Fibroblast of mammary gland (primary cell): ENCODE measurements at places on chromosomes 16 and 17.
A peak's percentile ranks its signal among the peaks of the same experiment; 100 is the strongest.

DNA sequence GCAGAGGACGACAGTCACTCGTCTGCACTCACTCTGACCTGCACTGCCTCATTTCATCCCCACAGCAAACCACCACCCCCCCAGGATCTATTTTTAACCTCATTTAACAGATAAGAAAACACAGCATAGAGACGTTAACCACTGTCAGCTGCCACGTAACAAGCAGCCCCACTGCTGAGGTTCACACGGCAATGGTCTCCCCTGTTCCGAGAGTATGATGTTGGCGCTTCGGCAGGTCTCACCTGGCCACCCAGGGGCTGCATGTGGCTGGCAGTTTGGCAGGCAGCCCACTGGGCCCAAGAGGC is 16.1 kb downstream of the ZNF469 start:
- DNase-seq = no peak

DNA sequence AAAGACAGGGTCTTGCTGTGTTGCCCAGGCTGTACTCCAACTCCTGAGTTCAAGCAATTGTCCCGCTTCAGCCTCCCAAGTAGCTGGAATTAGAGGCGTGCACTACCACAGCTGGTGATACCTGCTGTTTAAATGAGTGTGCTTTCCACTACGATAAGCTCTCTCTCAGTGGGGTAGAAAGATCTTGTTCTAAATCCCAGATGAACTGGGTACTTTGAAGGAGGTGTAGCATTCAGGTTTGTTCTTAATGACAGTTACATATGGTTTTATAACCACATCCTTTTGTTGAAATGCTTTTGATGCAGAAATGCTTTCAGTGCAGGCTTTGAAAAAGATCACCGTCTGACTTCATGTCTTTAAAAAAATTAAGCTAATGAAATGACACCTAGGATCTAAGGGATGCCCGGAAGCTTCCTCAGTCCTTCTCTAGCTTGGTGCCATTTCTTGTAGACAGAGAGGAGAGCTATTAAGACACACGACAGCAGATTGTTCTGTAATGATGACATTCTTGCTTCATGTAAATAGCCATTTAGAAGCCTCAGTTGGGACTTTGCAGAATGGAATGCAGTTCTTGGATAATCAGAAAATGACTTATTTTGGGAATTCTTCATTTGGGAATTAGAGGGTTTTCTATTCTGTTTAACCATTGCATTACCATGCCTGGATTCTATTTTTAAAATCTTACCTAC is 19.5 kb downstream of the PMM2 start:
- DNase-seq = no peak

DNA sequence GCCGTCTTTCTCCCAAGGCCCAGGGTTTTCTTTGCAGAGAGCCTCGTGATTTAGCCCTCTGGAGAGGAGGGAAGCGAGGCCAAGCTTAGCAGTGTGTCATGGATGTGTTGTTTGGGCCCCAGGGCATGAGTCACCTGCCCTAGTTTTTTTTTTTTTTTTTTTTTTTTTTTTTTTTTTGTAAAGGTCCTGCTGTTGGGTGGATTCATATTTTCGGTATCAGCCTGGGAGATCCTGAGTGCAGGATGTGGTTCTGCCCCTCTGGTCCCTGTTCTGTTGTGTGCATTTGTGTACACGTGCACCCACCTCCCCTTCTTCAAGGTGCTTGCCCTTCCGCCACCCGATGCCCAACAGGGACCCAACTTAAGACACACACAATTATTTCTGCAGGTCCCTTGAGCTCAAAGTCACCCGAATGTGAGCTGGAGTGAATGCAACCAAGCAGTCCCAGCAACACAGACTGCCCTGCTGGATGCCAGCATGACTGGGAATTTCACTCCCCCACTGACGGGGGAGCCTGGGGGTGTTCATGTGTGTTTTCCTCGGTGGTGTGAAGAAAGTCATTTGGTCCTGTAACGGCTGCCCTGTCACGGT is 265.8 kb upstream of the TNRC6C start:
- peak; percentile 57 for DNase-seq

DNA sequence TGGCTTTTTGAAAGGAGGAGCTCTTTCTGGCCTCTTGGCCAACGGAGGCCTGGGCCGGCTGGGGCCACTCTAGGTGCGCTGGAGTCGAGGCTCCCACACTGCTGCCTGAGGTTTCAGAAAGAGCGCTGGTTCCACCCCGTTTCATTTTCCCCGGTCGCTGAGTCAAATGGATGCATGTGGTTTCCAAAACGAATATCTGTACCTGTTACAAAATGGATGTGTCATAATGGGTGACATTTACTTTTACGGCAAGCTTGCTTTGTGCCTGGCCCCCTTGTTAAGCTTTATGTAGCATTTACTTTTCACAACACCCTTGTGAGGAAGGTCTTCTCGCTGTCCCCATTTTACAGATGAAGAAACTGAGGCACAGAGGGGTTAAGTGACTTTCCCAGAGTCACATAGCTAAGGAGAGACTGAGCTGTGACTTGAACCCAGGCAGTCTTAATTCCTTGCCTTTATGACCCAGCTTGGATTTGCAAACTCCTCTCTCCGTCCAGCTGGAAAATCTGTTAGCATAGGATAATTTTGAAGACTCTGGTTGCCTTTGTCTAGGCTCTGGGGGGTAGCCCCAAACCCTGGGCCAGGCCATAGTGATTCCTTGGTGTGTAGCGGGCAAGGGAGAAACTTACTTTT is 10.6 kb downstream of the KSR1 start:
- no peak for DNase-seq

DNA sequence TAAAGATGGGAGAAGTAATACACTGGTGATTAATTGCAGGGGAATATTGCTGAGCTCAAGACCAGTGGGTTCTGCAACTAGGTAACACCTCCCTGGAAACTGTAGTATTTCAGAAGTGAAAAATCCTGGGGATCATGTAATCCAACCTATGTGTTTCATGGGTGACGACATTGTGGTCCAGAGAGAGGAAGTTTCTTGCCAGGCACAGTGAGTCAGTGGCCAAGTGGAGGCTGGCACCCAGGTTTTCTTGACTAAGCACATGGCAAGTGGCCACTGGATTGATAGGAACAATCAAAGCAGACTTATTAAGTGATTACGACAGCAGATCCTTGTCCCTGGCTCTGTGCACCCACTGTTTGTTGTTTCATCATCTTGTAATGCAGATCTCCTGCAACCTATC is 14.6 kb upstream of the CIITA start:
- peak; percentile 88 for DNase-seq

DNA sequence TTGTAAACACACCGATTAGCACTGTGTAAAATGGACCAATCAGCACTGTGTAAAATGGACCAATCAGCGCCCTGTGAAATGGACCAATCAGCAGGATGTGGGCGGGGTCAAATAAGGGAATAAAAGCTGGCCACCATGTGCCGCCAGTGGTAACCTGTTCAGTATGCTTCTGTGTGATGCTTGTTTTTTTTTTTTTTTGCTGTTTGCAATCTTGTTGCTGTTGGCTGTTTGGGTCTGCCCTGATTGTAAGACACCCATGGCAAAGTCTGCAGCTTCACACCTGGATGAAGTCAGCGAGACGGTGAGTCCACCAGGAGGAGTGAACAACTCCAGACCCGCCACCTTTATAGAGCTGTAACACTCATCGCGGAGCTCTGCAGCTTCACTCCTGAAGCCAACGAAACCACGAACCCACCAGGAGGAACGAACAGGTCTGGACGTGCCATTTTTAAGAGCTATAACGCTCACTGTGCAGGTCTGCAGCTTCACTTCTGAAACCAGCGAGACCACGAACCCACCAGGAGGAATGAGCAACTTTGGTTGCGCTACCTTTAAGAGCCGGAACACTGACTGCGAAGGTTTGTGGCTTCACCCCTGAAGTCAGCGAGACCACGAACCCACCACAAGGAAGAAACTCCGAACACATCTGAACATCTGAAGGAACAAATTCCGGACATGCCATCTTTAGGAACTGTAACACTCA is 85.0 kb upstream of the MED9 start:
- DNase-seq = no peak

DNA sequence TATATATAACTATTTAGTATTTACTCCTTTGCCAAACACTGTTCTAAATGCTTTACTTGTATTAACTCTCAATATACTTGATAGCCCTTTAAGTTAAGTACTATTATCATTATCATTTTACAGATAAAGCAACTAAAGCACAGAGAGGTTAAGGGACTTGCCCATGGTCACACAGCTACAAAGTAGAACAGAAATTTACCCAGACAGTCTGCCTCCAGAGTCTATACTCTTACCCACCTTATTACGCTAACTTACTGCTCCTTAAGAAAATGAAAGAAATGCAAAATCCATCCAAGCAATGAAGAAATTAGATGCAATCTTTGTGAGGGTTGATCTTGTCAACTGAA is 25.4 kb upstream of the B4GALNT2 start:
- DNase-seq = no peak

DNA sequence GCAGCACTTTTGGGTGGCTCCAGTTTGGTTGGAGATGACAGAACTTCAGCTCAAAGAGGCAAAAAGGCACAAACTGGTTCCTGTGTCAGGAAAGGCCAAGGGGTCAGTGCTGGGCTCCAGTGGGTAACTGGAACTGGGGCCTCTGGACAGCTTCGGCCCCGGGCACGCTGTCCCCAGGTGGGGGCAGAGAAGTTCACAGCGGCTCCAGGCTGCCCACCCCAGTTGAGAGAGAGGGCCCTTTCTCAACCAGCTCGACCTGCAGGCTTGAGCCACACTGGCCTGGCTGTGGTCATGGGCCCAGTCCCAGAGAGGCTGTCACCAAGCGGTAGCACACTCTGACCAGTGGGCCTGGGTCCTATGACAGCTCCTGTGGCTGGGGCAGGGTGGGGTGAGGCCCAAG is 24.5 kb downstream of the ADCY7 start:
- DNase-seq = no peak

GRCh38 chr17:63445571-63445953 is 544 bp downstream of the CYB561 start:
- DNase-seq = no peak

DNA sequence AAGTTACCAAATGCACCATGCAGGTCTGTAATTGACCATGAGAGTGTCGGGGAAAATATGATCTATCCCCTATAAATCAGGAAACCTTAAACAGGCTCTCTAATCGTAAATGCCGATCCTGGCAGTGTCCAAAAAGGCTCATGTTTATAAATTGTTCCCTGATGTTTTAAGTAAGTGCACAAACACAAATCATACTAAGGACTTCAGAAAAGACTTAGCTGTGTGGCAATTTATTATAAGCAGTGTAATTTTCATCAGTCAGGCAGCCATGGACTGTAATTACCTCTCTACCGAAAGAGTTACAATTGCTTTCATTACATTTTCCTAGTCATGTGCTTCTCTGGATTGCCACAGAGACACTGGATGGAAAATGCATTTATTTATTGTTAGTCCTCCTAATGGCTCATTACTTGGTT is 73.4 kb upstream of the COX10 start:
- no peak for DNase-seq

DNA sequence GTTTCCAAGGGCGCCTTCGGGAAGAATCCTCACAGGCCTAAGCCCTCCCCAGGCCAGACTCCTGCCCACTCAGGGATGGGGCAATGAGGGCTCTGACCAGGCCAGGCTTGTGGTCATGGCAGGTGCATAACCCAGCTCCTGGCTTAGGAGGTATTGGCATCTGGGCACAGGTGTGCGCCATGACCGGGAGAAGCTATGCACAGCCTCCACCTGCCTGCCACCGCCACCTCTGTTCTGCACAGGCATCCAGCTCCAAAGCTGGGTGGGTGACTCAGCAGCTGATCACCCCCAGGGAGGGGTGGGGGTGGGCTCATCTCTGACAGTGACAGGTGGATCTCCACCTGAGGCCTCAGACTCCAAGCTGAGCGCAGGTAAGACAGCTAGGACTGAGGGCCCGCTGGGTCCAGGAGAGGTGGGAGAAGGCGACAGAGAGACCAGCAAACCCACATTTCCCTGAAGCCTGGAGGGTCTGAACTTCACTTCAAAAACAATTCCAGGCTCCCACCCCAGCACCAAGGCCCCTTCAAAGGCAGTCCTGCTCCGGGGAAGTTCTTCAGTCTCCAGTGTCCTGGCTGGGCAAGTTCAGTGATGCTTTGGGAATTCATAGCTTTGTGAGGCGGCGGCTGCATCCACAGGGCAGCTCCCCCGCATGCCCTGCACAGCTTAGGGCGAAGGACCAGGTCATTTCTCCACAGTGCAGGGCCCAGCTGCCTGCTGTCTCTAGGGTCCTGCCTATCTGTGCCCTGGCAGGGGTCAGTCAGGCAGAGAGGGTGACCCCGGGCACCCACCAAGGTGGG is 121.6 kb upstream of the SMURF2 start:
- DNase-seq = no peak

DNA sequence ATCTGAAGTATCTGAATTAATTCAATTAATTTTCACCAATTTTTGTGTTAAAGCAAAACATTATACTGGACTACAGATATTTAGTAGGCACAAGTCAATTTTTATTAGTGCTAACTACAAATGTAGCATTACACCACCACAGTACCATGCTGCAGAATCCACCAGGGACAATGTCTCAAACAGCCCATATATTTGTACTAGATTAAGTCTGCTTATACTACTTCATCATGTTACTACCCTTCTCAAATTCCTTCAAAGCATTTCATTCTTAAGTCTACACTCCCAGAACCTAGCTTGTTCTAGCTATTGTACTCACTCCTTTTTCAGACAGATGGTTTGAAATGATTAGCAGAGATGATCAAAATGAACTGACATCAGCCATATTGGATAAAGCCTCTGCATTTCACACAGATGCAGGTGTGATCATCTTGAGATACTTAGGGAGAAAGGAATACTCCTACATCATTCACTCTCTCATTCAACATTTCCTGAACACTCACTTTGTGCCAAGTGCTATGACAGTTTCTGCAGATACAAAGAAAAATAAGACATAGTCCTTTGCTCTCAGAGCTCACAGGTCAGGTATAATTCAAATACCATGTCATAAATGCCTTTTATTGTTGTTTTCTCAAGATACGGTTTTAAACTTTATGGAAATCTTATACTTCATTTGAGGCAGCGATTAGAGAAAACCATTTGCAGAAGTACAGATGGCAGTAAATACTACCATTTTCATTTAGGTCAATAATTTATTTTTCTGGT is 47.7 kb downstream of the SMURF2 start:
- no peak for DNase-seq

- DNase-seq = no peak
Measured at GRCh38 chr16:28846933-28847273, 755 bp upstream of the TUFM start.

GRCh38 chr17:75773121-75773807 is 8.3 kb upstream of the GALK1 start:
- no peak for DNase-seq

- no peak for DNase-seq
Measured at GRCh38 chr17:47987240-47987835, 16.4 kb downstream of the CDK5RAP3 start.
